Right renal pelvis (tissue), 4 donors: ENCODE measurements at places on chromosomes 5 and 9.

- DNase-seq = no peak
These were observed 89.9 kb upstream of the FBXW11 start for GRCh38 chr5:172096207-172096940.

GRCh38 chr5:143896966-143897365 is 85.0 kb downstream of the HMHB1 start:
- DNase-seq = no peak

- DNase-seq = no peak
These were observed 17.0 kb downstream of the PLPP1 start for GRCh38 chr5:55517804-55518203.

GRCh38 chr9:135339378-135339973 is 140.1 kb upstream of the PPP1R26 start:
- DNase-seq = no peak

- no peak for DNase-seq
These were observed 1.1 kb downstream of the PTGER4 start for GRCh38 chr5:40680741-40681362.

DNA sequence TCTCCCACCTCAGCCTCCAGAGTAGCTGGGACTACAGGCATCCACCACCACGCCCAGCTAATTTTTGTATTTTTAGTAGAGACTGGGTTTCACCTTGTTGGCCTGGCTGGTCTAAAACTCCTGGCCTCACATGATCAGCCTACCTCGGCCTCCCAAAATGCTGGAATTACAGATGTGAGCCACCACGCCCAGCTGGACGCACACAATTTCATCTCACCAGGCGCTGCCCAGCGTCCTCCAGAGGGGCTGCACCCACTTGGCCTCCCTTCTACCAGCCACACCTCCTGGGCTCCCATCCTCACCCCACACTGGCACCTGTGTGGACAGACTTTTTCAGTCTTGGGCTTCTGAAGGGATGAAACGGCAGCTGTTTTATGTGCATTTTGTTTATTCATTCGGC is 3.8 kb upstream of the EXOC3 start:
- no peak for DNase-seq
